ENCODE measurements at places on chromosomes 12 and 14. TPM values are rescaled to one million over a fixed set of nuclear protein-coding genes. Genes with fewer than 3 reads are reported as not detected.

GRCh38 chr12:94038605-94039004 is 109.8 kb upstream of the PLXNC1 start:
- no peak for DNase-seq

Gene TROAP
- 59.3 TPM for total RNA-seq

GRCh38 chr12:52792185-52793029 is 3.5 kb downstream of the KRT3 start:
- no peak for DNase-seq

Gene DHRS2
- total RNA-seq = 2.3 TPM

- no peak for DNase-seq
These were observed 34.2 kb upstream of the OTX2 start for GRCh38 chr14:56844406-56845002.

DNA sequence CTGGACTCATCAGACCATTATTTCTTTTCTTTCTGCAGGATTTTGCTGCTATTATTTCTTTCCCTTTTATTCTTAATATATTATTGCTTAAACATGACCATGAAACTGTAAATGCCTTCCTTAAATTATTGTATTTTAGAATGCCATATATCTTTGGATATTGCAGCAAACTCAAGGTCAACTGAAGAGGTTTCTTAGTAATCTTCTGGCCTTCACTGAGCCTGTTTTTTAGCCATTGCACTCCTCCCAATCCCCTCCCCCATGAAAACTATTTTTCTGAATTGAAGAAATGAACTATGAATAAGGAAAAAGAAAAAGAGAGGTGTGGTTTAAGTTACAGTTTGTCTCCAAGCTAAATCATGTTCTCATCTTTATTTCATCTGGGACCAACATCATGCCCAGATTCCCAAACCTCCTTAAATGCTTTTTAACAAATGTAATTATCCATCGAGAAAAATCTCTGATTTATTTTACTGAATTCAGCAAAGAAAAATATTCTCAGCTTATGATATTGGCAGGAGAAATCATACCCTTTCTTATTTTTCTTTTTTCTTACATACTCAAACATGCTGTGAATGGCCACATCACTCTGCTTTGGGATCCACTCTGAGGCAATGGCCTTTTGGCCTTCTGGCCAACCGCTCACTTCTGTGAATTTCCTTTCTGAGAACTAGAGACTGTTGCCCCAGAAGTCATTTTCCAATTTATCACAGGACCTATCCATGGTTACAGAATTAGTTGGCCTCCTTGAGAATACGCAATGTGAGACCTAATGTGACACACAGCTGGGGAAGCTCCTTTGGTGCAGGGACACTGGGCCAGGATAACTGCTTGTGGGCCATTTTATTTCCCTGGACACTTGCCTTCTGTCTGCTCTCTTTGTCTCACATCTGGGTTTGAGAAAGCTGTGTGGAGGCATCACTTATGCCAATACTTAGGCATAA is 50.9 kb downstream of the IGF1 start:
- no peak for DNase-seq

GRCh38 chr14:60204104-60204842 is 39.1 kb upstream of the DHRS7 start:
- no peak for DNase-seq

GRCh38 chr12:41681898-41682297 is 462.8 kb downstream of the GXYLT1 start:
- no peak for DNase-seq

DNA sequence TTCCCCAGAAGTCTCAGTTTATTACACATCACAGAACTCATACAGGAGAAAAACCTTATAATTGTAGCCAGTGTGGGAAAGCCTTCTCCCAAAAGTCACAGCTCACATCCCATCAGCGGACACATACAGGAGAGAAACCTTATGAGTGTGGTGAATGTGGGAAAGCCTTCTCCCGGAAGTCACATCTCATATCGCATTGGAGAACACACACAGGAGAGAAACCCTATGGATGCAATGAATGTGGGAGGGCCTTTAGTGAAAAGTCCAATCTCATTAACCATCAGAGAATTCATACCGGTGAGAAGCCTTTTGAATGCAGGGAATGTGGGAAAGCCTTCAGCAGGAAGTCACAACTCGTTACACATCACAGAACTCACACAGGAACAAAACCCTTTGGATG is 20.1 kb downstream of the ZNF84 start:
- no peak for DNase-seq

DNA sequence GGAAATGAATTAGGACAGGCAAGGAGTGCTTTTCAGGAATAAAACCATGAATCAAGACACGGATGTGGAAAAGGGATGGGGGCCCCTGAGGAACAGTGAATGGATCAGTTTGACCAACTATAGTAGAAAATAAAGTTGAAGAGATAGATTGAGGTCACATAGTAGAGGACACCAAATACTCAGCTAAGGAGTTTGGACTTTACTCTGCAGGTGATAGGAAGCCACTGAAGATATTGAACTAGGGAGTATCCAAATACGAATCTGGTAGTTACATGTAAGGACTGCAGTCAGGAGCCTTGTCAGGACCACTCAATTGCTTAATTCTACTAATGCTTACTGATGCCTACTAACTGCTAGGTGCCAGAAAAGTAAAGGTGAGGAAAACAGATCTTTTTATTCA is 20.4 kb downstream of the ENTPD5 start:
- no peak for DNase-seq

GRCh38 chr14:99552572-99553216 is 51.3 kb downstream of the CCDC85C start:
- DNase-seq = no peak

DNA sequence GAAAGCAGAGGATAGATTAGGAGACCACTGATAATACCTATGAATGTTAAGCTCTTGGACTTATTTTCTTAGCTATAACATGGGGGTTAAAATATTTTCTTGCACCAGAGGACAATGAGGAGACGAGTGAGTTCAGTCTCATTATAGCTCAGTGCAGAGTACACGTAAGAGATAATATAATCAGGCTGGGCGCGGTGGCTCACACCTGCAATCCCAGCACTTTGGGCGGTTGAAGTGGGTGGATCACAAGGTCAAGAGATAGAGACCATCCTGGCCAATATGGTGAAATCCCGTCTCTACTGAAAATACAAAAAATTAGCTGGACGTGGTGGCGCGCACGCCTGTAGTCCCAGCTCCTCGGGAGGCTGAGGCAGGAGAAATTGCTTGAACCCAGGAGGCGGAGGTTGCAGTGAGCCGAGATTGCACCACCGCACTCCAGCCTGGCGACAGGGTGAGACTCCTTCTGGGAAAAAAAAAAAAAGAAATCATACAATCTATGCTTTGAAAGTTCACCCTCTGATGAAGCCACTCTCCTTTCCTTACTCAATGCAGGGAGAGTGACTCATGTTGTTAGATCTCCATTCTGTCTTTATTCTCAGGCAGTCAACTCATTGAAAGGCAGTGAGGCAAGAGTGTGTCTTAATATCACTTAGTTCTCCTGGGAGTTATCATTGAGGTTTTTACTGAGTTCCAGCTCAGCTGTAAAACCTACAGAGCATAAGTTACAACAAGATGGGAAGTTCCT is 134.2 kb downstream of the SYNE2 start:
- DNase-seq = no peak

- DNase-seq = no peak
These were observed 11.3 kb downstream of the ITGB7 start for GRCh38 chr12:53195516-53196420.

DNA sequence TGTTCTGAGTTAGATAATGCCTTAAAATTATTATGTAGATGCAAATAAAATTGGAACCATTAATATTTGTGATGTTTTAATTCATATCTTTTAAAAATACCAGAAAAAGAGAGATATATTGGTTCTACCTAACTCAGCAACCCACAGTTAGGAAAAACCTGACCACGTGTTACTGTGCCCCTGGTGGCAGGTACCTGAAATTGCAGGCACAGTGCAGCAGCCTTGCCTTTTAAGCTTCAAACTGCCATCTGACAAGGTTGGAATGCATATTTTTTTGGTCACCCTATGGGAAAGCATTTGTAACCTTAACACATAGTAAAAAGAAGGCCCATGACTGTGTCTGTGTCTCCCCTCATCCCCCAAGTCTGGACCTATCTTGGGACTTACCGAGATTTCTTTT is 109.4 kb upstream of the NOS1 start:
- no peak for DNase-seq

Gene METTL3
- 80.5 TPM for total RNA-seq

DNA sequence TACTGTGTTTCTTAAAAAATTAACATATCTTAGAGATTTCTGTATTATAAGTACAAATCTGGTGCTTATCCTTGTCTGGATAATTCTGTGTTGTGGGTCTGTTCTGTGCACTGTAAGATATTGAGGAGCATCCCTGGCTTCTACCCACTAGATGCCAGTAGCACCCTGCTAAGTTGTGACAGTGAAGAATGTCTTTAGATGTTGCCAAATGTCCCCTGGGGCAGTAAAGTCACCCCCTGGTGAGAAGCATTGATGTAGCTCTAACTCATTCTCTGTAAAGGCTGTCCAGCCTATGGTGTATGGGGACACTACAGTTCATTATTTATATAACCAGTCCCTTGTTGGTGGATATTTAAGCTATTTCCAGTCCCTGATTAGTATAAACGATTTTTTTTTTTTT is 31.4 kb downstream of the MAP1LC3B2 start:
- DNase-seq = no peak

Gene CD4
- total RNA-seq = 368 TPM

Gene TMPRSS12
- total RNA-seq = not detected

DNA sequence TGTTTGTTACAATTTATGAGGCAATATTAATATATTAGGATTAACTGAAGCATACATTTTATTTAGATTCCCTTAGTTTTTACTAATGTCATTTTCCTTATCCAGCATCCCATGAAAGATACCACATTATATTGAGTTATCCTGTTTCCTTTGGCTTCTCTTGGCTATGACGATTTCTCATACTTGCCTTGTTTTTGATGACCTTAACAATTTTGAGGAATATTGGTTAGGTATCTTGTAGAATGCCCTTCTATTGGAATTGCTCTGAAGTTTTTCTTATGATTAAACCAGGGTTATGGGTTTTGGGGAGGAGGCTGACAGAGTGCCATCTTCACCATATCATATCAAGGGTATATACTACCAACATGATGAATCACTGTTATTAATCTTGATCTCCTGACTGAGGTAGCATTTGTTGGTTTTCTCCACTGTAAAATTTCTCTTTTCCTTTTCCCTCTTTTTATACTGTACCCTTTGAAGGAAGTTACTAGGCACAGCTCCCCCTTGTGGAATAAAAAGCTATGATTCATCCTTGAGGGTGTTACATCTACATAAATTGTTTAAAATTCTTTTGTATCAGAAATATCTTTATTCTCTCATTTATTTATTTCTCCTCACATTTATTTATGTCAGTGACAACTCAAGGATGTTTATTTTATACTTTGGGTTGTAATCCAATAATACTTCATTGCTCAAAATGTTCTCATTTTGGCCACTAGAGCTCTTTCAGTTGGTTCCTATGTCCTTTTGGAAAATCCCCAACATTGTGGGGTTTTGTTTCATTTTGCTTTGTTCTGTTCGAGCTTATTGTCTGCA is 239.0 kb downstream of the SLC16A7 start:
- no peak for DNase-seq

DNA sequence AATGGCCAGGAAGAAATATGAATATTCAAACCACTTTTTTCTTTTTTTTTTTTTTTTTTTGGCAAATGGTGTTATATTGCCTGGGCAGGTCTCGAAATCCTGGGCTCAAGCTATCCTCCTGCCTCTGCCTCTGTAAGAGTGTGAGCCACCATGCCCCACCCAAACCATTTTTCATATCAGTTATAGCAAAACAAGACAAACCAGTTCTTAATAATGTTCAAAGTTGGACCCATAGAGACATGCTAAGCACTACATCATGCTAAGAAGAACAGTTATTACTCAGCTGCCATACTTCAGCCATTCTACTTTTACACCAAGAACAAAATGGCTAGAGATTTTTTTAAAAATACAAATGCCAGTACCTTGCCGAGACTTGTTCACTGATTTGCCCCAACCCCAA is 25.5 kb downstream of the EIF2S1 start:
- no peak for DNase-seq

Gene SERPINA5
- total RNA-seq = not detected

Gene OLR1
- total RNA-seq = not detected

Gene ZDHHC22
- not detected for total RNA-seq

DNA sequence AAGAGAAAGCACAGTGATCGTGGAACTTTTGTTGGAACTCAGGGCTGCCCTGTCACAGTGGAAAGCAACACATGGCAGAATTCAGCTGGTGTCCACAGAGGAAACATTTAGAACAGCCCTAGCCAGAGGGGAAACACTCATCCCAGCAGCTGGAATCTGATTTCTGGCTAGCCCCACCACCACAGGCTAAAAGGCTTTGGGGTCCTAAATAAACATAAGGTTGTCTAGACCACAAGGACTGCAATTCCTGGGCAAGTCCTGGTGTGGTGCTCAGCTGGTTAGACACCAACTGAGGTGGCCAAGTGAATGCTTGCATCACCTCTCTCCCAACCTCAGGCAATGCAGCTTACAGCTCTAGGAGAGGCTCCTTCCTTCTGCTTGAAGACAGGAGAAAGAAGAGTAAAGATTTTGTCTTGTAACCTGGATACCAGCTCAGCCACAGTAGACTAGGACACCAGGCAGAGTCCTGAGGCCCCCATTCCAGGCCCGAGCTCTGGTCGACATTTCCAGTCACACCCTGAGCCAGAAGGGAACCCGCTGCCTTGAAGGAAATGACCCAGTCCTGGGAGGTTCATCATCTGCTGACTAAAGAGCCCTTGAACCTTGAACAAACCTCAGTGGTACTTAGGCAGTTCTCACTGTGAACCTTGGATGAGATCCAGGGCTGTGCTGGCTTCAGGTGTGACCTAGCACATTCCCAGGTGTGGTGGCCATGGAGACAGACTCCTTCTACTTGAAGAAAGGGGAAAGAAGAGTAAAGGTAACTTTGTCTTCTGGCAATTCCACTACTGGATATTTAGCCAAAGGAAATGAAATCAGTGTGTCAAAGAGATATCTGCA is 85.4 kb upstream of the PLXNC1 start:
- no peak for DNase-seq

GRCh38 chr14:54944737-54945391 is 42.2 kb upstream of the GCH1 start:
- DNase-seq = no peak

DNA sequence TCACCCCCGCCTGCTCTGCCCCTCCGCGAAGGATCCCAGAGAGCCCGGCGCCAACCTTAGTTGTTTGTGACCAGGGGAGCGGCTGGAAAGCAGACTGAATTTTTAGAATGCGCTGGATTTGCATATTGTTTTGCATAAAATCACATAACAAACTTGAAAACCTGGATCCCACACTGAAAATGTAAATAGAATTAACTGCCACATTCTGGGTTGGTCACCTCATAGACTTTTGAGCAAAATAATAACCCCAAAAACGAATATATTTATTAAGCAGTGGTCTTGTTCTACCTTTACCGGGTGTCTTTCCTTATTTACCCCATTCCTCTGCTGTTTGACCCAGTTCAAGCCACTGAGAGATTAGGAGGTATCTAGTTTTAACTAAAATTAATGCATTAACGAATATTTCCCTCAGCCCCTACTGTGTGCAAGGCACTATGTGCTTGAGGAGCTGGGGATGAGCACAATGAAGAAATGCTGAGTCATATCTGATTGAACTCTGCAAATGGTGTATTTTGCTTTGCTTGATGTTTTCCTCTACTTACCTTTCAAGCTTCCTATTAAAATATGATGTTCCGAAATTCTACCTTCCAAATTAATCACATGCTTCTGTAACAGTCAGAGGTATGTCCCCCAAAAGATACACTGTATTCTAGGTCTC is 438 bp upstream of the EGLN3 start:
- DNase-seq = no peak

- no peak for DNase-seq
These were observed 1.7 kb upstream of the FGD4 start for GRCh38 chr12:32397696-32398095.

GRCh38 chr14:23068789-23069412 is 11.6 kb upstream of the CDH24 start:
- peak; percentile 70 for DNase-seq

Gene PZP
- not detected for total RNA-seq
